ENCODE measurements at places on chromosomes 3 and 15. TPM values are rescaled to one million over a fixed set of nuclear protein-coding genes. Genes with fewer than 3 reads are reported as not detected.

Gene TGM5
- polyA plus RNA-seq, result 1.0 TPM

GRCh38 chr3:170699158-170700053, 113.5 kb upstream of the SLC7A14 start:
- DNase-seq, result no peak

DNA sequence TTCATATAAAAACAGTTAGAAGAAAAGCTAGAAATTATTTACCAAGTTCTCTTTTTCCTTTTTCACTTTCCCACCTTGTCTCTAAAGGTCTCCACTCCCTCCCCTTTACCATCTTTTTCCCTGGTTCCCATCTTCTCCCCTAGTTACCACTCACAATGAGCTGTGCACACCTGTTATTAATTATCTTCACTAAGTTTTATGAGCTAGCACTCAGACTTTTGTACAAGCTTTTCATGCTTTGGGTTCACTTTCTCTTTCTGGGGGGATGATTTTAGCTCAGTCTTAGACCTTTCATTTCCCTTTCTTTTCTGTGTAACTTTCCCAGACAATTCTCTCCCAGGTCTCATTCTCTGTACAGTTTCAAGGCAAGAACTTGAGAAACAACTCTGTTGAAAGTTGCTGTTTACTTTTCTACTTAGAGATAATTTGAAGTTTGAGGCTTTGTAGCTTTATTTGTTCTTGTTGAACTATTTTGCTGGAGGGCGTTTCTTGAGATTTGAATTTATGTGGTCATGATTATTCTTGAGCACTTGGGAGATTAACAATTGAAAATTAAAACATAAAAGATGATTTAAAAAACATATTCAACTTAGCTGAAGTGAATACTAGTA, 24.0 kb upstream of the AADAC start:
- no peak for DNase-seq

Gene IL17RD
- polyA plus RNA-seq, result 26.4 TPM

GRCh38 chr3:186365202-186365974, 3.4 kb upstream of the DGKG start:
- no peak for DNase-seq

DNA sequence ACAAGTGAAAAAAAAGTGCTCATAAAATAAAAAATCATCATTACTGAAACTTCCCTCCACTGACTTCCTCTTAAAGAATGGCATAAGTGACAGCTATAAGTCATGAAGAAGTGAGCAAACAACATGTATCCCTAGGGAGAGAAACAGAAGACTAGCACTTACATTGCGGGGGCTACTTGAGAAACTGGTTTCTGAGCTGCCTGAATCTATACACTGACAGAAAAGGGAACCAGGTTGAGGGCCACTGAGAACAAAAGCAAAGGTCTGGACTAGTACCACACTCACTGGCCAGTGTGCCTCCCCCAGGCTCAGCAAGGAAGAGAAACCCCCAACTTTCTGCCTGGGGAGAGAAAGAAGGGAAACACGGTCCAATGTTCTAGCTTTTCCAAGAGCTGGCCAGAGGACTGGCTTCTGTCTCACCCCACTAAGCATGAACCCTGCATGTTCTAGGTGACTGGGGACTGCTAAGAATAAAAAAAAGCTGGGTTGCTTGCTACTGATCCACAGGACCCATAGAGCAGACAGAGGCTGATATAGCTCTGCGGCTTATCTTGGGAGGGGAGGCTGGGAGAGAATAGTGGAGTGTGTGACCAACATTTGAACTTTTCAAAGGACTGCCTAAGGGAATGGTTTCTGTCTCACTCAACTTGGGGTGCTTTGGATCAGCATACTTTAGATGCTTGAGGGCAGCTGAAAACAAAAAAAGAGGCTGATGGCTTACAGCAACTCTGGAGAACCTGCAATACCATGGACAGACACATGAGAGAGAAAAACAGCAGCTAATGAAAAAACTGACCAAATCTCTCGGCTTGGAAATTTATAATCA, 8.1 kb downstream of the RAD18 start:
- DNase-seq, result no peak

DNA sequence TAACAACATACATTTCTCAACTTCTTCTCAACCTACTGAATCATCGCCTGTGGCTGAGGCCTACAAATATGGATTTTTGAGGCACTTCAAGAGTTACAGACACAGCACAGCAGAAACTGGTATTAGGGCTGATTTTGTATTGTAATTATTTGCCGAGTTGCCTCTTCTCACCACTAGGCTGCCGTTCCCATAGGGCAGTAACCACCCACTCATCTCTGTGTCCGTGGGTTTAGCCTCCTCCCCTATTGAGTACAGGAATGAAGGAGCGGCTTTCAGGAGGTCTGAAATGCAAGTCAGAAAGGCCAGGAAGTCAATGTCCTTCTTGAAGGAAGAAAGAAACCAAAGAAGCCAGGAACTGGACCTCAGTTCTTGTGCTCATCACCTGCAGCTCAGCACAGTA, 220.8 kb downstream of the MTHFS start:
- no peak for DNase-seq

Gene FES
- polyA plus RNA-seq, result 10.8 TPM

DNA sequence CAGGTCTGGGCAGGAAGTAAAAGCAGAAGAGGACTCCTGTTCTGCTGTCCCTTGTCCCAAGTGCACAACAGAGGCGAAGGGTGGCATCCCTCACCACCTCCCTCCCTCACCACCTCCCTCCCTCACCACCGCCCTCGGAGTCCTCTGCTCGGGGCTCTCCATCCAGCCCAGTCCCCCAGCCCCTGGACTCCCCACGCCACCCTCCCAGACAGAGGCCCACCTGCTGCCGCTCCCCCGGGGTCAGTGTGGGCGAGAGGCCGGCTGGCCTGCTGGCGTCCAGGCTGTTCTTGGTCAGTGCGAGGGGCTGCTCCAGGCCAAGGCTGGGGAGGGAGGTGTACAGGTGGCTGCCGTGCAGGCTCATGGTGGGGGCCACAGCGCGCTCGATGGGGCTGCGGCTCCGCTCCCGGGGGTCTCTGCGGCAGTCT, 79.1 kb downstream of the VGLL4 start:
- no peak for DNase-seq

GRCh38 chr15:88590759-88591158, 30.4 kb upstream of the AEN start:
- no peak for DNase-seq

DNA sequence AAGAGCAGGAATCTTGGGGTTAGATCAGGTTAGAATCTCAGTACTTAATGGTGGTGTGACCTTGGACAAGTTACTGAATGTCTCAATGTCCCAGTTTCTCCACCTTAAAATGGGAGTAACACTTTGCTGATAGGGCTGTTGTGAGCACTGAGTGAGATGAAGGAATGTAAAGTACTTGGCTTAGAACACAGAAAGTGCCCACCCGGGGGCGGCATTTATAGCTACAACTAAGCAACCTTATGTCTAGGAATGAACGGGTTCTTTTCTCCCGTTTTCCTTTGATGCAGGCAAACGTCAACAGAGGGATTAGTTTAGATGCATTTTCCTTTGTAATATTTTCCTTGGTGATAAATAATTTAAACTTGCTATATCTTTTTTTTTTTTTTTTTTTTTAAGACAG, 176.6 kb downstream of the USP13 start:
- no peak for DNase-seq

Gene ILDR1
- polyA plus RNA-seq, result 0.81 TPM

DNA sequence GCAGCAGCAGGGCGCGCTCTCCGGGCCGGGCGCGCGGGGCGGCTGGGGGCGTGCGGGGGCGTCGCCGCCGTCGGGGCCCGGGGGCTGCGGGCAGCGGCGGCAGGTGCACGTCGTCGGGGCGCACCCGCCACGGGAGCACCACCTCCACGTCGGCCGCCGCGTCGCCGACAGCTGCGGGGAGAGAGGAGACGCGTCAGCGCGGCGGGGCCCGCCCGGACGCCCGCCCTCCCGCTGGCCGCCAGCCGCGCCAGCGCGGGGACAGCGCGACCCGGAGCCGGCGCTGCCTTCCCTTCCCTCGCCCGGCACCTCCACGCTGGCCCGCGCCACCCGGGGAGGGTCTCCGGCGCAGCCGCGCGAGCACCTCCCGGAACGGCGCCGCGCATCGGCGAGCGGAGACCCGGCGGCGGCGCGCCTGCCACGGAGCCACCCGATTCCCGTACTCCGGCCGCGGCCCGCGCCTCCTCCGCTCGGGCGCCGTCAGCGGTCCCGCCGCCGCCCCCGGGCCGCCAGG, 481 bp downstream of the ADAMTS17 start:
- DNase-seq, result no peak

DNA sequence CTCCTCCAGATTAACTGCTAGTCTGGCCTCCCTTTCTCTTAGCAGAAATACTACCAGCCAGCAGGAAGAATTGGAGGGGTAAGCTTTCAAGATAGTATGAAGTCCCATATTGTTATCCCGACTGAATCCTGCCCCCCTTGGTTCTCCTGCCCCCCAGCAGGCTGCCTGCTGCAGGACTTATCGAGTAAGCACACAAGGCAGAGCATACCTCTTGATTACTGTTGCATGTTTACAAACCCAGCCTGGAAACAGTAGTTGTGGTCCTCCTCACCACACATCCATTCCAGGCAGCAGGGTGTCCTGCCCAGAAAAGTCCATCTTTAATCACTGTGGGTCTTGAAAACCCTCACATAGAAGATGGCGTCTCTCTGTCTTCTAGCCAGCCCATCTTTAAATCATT, 66.8 kb upstream of the PPP2R3A start:
- DNase-seq, result no peak

Gene MASP1
- 14.5 TPM for polyA plus RNA-seq

DNA sequence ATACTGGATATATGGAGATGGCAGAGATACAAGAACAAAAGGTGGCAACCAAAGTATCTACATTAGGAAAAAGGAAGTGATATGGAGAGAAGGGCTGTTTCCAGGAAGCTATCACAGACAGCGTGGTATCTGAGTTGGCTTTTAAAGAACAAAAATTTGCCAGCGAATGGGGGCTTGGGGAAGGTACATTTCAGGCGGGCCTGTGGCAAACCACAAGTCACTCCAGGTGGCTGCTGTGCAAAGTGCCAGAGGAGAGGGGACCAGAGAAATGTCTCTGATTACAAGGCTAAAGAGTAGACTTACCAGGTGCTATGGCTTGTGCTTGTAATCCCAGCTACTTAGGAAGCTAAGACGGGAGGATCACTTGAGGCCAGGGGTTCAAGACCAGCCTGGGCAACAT, 91.1 kb downstream of the MSL2 start:
- DNase-seq, result no peak

DNA sequence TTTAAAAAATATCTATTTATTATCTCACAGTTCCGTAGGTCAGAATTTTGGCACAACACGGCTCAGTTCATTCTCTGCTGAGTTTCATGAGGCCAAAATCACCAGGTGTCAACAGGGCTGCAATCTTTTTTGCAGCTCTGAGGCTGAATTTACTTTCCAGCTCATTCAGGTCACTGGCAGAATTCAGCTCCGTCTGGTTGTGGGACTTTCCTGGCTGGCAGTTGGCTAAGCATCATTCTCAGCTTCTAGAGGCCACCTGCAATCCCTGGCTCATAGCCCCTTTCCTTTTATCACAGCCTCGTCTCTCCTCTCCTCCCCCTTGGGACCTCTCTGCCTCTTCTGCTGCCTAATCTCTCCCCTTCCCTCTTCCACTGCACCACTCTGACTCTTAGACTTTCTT, 174.0 kb upstream of the WNT5A start:
- no peak for DNase-seq

Gene CHST2
- 3.7 TPM for polyA plus RNA-seq

GRCh38 chr15:64275934-64276333, 80.0 kb downstream of the CSNK1G1 start:
- DNase-seq, result no peak

DNA sequence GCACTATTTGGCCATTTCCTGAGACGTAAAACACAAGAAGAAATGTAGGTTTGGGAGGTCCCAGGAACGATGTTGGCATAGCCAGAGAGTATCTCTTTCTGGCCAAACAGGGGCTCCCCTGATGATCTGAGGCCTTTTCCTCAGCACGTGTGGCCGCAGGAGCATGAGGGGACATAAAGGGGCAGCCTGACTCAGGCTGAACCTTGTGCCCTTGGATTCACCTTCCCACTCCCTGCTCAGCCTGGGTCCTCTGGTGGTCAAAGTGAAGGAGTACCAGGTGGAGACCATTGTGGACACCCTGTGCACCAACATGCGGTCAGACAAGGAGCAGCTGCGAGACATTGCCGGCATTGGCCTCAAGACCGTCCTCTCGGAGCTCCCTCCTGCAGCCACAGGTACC, 10.6 kb downstream of the CAND2 start:
- DNase-seq, result no peak

- DNase-seq, result no peak
Measured at GRCh38 chr3:41532976-41533375, 333.7 kb downstream of the CTNNB1 start.

Gene C3orf52
- polyA plus RNA-seq, result 6.5 TPM

DNA sequence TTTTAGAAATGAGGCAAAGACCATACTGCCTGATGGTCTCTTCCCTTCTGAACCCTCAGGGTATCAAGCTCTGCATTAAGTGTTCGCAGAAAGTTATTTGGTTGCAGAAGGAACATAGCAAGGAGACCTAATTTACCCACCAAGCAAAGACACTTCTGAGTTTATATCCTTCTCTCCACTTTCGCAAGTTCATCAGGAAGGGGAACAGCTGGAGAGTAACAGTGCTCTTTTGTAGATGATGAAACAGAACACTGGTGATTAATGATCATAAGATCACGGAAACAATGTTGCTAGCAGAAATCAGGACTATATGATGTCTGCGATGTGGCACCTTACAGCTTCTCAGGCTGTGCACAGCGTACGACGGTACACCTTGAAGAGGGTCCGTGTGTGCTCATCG, 62.1 kb downstream of the NCEH1 start:
- no peak for DNase-seq

- no peak for DNase-seq
Measured at GRCh38 chr3:182957226-182957625, 23.1 kb downstream of the DCUN1D1 start.

- no peak for DNase-seq
Measured at GRCh38 chr3:66297260-66297873, 76.6 kb downstream of the SLC25A26 start.

Gene TMC3
- 0.11 TPM for polyA plus RNA-seq

- no peak for DNase-seq
Measured at GRCh38 chr3:191373327-191373726, 43.0 kb upstream of the UTS2B start.

GRCh38 chr15:56765251-56765650, 31.9 kb upstream of the ZNF280D start:
- DNase-seq, result peak; percentile 59

- no peak for DNase-seq
Measured at GRCh38 chr3:4224331-4224730, 78.8 kb upstream of the SETMAR start.

DNA sequence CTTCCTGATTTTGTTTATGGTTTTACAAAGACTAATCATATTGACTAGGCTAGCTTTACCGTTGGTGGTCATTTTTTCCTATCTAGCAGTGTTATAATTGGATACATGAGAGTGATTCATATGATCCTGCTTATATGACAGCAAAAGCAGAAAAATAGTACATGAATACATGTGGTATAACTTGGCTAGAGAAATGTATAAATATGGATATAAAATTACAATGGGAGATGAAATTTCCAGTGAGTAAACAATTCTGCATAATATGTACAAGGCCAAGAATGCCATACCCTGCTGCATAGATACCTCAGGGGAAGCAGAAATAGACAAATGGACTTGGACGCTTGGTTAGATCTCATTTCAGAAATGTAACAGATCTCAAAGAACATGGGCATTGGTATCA, 103.1 kb downstream of the DTWD1 start:
- no peak for DNase-seq

All from muscle of arm (tissue), 14 donors.